Calu3 (cell line): ENCODE measurements at places on chromosomes 5 and 9.

DNA sequence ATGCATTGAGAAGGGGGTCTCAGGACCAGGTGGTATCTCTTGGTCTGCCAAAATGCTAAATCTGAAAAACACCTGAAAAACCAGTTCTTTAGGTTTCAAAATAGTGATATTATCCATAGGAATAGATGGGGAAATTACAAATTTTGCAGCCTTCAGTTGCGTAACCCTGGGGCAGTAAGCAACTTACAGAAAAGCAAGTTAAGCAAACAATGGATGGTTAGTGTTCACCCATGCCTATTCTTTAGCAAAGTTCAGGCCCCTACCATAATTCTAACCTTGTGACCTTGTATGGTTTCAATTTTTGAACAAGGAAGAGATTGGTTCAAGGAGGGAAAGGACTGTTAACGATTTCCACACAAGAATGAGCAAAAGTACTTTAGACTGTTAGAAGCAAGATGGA, 24.5 kb downstream of the GLRX start:
- DNase-seq = no peak

- DNase-seq = no peak
Measured at GRCh38 chr5:147436596-147436995, 73.3 kb downstream of the DPYSL3 start.

DNA sequence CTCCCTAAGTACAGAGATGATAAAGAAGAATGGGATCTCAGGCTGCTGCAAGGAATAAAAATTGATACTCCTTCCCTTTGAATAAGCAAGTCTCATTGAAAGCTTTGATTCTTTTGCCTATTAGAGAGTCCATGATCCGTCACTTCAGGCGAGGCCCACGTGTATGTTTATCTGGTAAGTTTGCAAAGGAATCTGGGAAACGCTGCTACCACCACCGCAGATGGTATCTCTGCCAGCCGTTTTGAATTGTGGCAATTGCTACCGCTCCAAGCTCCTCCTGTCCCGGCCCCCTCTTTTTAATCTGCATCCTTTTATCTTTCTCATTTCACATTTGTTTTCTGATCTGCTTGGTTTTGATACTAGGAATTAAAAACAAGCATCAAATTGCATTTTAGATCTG, 42.9 kb upstream of the GRIA1 start:
- no peak for DNase-seq

GRCh38 chr5:73631500-73631899, 5.5 kb downstream of the ARHGEF28 start:
- DNase-seq = no peak

DNA sequence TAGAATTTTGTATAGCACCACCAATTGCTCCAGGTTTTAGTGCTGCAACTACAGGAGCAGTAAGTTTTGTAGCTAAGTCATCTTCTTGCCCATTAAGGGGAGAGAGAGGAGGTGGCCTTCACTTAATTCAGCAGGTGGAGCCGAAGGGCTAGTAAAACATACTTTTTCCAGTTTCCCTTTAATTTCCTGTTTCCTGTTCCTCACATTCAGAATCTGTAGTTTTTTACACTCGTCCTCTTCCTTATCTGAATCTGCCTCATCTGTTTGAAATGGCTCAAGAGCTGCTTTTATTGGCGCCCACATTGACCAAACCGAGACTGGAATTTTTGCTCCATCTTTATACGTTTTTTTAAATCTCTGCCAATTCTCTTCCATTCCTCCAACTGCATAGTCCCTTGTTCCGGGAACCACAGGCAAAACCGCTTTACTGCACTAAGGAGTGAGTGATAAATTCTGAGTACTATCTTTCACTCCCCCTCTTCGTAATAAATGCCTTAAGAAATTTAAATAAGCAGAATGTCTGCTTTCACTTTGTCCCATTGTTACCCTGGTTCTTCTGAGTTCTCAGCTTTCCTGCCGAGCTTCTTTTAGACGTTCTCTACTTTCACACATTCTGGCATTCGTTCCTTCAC, 133.9 kb downstream of the DROSHA start:
- DNase-seq = no peak

DNA sequence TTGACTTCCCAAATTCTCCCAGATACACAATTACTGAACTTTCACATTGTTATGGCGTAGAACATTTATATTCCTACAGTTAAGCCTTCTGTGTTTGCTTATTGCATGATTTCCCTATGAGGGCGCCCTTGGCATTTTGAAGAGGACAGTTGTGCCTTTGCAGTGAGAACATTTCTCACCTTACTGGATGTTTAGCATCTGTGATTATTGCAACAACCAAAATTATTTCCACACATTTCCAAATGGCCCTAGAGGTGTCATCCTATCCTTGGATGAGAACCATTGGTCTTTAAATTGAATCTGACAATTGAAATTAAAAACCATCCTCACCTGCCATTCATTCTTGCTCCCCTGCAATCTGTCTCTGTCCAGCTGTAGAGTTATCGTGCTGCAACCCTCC, 104.0 kb downstream of the MAMDC2 start:
- DNase-seq = no peak

DNA sequence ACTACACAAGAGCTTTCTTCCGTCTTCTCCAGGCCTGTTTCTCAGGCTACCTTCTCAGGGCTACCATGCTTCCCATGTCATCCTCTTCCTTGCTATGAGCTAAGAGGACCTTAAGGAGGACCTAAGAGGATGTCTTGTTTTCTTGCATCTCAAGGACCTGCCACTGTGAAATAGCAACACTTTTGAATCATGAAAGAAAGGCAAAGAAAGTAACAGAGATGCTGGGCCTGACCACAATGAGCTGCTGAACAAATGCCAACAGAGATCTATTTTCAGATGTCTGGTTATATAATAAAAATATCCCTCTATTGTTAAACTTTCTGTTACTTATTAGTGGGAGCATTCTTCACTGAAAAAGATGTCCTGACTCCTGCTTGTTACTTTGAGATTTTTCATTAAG, 36.7 kb upstream of the ANXA1 start:
- no peak for DNase-seq

GRCh38 chr5:146313027-146313426, 25.6 kb upstream of the POU4F3 start:
- DNase-seq = no peak
